ENCODE measurements at places on chromosomes 1 and 21.

DNA sequence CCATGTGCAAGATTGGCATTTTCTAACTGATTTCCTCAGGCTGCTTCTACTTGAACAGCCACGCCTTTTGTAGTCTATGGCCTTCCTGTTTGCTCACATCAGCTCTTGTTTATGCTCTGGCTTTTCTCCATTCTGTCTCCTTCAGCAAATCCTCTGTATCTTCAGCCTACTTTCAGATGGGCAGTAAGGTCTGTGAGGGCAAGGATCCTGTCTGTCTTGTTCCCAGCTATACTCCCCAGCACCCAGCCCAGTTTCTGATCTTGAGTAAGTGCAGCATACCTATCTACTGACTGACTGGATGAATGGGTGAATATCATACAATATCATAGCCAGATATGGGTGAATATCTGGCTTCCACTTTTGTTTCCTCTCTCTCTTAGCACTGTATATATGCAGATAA lies 438.1 kb downstream of the LMO4 start:
- no peak for DNase-seq

DNA sequence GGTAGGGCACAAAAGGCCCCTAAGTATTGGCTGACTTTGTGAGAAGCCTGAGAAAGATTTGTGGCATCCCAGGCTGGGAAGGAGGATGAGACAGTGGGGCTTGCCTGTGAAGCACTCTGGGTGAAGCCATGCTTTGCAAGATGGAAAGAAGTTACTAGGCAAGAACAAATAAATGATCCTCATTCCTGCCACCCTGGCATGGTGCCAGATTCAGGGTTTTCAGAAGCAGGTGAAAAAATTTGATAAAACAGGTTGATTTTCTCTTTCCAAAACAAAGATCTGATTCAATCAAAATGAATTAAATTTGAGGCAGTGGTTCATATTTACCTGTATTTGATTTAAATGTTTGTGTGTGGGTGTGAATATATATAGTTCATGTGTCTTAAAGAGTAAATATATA lies 386.9 kb upstream of the PROX1 start:
- no peak for DNase-seq

- no peak for DNase-seq
These were observed 230.6 kb downstream of the DSCAM start for GRCh38 chr21:40616377-40616704.

- DNase-seq: no peak
These were observed 934 bp downstream of the ASPM start for GRCh38 chr1:197145446-197146024.

DNA sequence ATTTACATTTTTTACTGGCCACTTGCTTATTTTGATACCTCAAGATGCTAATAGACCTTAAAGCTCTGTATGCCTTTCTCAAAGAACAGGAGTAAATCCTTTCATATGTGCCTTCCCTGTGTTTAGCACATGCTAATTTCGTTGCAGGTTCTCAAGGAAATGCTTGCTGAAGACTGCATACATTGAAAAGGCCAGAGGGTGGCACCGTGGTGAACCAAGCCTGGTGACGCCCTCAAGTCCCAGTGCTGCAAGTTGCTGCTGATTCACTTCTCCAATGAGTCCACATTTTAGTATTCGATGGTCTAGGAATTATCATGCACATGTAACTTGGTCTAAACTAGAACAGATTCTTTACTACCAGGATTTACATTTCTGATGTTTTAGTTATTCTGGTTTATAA lies 94.1 kb downstream of the CLDN17 start:
- no peak for DNase-seq

DNA sequence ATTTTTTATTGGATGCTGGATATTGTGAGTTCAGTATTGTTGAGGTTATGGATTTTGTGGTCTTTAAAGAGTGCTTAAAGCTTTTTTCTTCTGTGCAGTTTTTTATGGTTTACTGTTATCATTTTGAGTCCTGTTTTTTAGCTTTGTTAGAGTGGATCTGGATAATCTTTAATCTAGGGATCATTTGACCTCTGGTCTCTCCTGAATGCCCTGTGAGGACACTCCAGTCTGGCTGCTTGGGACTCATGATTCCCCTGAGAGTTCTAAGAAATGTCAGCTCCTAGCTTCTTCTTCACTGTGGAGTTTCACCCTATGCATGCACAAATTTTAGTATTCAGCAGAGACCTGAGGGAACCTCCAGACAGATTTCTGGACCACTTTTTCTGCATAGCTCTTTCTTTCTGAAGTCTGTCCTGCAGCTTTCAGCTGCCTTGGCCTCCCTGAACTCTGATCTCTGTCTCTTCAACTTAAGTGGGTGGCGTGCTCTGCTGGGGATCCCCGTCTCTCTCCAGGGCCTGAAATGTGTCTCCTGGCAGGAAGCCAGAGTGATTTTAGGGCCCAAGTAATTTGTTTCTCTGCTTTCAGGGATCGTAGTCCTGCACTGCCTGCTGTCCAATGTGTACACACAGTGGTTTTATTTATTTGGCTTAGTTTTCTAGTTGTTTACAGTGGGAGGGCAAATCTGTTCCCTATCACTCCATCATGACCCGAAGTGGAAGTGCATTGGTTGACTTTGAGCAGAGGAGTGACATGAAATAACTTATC lies 14.7 kb downstream of the PEX14 start:
- no peak for DNase-seq

DNA sequence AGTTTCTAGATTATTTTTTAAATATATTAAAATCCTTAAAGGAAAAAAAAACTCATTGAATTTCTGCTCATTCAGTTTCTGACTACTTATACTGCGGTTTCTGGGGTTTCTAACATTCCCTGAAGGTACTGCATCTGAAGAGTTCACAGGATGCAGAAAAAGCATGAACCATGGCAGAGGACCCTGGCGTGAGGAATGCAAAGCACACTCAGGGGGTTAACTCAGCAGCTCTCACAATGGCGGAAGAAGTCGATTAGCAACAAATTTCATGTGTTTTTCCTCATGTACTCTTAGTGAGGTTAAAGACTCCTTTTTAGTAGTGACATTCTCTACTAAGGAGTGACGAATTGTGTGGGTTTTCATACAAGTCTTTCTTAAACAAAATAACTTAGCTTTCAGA lies 975.6 kb downstream of the NCAM2 start:
- no peak for DNase-seq

GRCh38 chr21:24369746-24370145 lies 1237.5 kb downstream of the MRPL39 start:
- DNase-seq: no peak

DNA sequence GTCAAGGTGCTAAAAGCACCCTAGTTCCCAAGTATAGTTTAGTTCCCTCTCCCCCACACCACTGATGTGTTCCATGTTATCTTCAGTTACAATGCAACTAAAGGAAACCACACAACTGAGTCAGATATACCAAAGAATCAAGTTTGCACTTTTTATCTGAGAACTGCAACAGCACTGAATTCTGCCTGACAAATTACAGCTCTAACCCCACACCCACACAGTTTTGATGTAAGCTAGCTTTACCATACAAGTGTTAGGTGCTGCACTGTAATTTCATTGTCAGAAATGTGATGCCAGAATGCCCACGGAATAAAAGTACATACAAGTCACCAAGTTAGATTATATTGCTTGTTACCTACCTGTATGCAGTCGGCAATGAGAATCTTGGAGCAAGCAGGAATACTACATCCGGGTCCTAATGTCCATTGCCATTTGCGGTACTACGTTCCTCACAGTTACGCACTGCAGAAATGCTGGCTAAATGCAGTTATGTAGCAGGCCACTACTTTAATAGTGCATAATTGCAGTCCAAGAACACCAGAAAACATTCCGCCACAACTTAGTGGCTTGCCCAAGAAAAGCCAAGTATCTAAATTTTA lies 12.1 kb downstream of the SFPQ start:
- no peak for DNase-seq

Measured in stimulated activated CD4-positive, alpha-beta T cell treated with anti-CD3 and anti-CD28 coated beads, Interleukin-15, amount 100 ng/mL, for 1 hour (primary cell).